Activated CD4-positive, CD25-positive, alpha-beta regulatory T cell treated with anti-CD3 and anti-CD28 coated beads, Interleukin-2, amount 50 U/mL, for 72 hours (primary cell): ENCODE measurements at places on chromosomes 2 and 18.

- DNase-seq = no peak
Observed at GRCh38 chr2:171018522-171018921, 89.5 kb downstream of the GORASP2 start.

DNA sequence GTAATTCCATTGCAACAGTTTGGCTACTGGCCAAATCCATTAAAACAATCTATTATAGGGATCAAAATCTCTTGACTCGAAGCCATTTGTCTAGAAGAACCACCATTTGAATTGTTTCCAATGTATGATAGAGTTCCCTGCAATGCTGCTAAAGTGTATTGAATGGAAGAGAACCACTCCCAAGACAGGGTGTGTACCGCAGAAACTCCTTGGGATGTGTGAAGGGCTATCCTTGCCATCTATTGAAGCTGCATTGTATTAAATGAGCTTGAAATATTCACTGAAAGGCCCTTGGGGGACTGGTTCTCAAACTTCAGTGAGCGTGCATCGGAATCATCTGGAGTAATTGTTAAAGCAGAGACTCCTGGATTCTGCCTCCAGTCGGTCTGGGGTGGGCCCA, 260.4 kb upstream of the MEIS1 start:
- no peak for DNase-seq

DNA sequence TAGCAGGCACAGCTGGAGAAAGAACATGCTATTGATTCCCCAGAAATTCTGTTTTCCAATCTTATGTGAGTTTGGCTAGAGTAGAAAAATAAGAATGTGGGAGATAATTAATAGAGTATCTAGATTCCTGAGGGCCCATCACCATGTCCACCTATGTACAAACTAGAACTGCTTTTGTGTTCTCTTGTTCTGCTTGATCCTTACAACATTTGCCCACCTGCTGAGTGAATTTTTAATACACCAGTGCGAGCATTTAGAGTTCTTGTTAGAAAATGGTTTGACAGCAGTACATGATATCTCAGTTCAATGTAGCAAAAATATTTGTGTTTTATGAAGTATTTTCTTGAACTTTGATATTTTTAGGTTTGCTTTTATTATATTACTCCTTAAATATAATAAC, 52.3 kb upstream of the SPAG16 start:
- no peak for DNase-seq

DNA sequence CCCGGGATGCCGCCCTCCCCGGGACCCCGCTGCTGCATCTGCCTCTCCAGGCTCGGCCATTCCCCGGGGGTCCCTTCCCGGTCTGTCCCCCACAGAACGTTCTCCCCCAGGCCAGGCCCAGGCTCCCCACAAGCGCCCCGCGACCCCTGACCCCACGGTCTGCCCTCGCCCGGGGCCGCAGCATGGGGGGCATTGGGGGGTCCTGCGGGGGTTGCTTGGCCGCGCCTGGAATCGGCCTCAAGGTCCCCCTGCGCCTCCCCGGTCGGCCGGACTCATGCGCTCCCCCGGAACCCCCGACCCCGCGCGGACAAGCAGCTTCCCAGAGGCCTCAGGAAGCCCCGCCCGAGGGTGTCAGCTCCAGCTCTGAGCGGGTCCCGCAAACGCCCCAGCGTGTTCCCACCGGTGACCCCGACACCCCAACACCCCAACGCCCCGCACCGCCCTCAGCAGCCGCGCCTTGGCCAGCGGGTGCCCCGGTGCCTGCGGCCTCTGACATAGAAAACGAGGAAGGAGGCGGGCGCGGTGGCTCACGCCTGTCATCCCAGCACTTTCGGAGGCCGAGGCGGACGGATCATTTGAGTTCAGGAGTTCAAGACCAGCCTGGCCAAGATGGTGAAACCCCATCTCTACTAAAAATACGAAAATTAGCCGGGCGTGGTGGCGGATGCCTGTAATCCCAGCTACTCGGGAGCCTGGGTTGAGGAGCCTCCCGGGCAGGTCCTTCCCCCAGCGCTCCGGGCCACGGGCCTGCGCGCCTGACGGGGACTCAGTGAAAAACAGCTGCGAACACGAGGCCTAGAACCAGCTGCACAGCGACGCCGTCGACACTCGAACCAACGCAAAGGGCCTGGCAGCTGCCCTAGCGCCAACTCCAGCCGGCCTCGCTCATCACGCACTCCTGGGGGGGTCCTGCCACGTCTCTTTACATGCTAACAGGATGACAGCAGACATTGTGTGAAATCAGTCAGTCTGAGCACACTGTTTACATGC, 61.8 kb upstream of the CTDP1 start:
- no peak for DNase-seq

GRCh38 chr18:907115-907884, 2.6 kb downstream of the ADCYAP1 start:
- DNase-seq = no peak

- DNase-seq = no peak
Observed at GRCh38 chr2:226717719-226718118, 81.9 kb downstream of the IRS1 start.

DNA sequence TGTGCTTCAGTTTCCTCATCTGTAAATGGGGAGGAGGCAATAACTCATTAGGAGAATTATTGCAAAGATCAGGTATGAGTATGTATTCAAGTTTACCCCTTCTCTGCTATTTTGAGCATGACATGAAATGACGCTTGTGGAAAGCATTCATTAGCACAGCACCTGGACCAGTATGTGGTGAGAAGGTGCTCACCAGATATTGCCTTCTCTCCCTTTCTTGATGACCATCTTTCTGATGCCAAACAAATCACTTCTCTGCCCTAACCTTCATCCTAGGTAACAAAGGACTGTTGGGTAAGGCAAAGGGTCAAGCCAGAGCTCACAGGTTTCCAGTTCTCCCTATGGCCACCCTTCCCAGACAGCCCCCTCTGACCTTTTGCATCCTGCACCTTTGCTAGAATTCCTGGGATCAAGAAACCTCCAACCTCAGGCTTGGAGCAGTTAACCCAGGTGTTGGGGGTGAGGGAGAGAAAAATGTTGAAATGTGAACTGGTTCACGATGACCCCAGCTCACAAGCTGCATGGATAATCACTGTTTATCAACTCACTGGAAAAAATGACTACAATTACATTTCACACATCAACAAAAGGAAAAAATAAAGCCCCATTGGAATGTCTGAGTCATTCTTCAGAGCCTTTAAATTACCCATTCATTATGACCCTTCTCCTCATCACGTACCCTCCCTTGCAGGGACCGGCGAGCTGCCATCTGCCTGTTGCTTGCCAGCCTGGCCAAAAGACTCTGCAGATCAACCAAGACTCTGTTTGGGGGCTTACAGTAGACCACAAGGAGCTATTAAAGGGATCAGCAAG, 41.6 kb downstream of the LBH start:
- no peak for DNase-seq
